G401 (cell line): ENCODE measurements at places on chromosomes 11 and 22. TPM values are rescaled to one million over a fixed set of nuclear protein-coding genes. Genes with fewer than 3 reads are reported as not detected.

The SNX32 gene
- not detected in 2 replicates for total RNA-seq

The MOB2 gene
- 27.4 and 39.9 TPM in 2 replicates for total RNA-seq

The ZNF215 gene
- 10.9 and 13.2 TPM in 2 replicates for total RNA-seq

The GGTLC2 gene
- total RNA-seq = not detected in 2 replicates

The ADORA2A gene
- 1.1 and 1.2 TPM in 2 replicates for total RNA-seq

The OR5P2 gene
- total RNA-seq = 1.2 TPM in 1 of 2 replicates, not detected in the other

The C11orf16 gene
- not detected in 2 replicates for total RNA-seq

The PHETA2 gene
- total RNA-seq = 0.25 TPM in 1 of 2 replicates, not detected in the other

GRCh38 chr11:61452825-61453224, 22.9 kb downstream of the SDHAF2 start:
- no peak for DNase-seq

- no peak for DNase-seq
Observed at GRCh38 chr11:118247041-118247440, 5.1 kb downstream of the MPZL3 start.

- DNase-seq = peak; percentile 54
Observed at GRCh38 chr11:64876835-64877341, 1.5 kb downstream of the EHD1 start.

GRCh38 chr11:106451228-106451922, 373.9 kb downstream of the AASDHPPT start:
- DNase-seq = no peak

DNA sequence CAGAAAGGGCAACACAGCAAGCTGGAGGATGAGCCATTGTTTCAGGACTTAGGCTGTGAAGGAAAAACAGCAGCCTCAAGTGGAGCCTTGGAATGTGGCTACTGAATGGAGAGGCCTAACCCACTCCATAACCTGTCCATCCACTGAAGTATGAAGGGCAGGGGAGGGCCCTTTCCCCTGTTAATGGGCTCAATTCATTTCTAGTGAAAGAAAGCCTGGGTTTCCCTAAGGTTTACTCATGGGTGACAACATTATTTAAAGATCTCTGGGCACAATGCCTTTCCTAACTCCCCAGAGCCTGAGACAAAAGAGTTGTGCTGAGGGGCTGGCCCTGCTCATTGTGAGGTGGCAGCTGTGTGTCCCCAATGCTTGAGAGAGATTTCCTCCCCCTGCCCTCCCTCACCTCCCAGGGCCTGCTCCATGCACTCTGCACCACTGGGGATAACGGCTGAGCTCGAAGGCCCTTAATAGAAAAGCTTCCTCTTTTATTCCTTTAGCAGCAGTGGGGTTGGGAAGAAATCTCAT, 83.8 kb downstream of the ME3 start:
- DNase-seq = no peak
